ENCODE measurements at places on chromosomes 2 and 18.

GRCh38 chr18:61637905-61638595, 254.8 kb downstream of the RNF152 start:
- no peak for ATAC-seq

DNA sequence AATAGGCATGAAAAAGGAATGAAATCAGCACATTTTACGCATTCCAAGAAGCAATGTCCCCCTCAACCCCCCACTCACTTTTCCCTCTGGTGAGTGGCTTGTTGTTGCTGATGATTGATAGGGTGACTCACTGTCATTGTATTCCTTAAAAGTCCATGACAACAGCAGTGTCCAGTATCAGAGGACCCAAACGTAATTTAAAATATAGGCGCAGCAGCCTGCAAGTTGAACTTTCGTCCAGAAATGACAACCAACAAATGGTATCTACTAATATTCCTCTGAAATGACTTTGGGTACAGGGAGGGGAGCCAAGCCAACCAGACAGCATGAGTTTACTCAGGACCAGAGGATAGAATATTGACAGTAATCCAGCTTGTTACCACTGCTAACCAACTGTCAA, 182.9 kb upstream of the SIX3 start:
- ATAC-seq, result no peak

GRCh38 chr2:20992201-20992711, 51.6 kb downstream of the APOB start:
- ATAC-seq, result no peak

GRCh38 chr2:6824962-6825361, 40.7 kb downstream of the CMPK2 start:
- ATAC-seq, result no peak

DNA sequence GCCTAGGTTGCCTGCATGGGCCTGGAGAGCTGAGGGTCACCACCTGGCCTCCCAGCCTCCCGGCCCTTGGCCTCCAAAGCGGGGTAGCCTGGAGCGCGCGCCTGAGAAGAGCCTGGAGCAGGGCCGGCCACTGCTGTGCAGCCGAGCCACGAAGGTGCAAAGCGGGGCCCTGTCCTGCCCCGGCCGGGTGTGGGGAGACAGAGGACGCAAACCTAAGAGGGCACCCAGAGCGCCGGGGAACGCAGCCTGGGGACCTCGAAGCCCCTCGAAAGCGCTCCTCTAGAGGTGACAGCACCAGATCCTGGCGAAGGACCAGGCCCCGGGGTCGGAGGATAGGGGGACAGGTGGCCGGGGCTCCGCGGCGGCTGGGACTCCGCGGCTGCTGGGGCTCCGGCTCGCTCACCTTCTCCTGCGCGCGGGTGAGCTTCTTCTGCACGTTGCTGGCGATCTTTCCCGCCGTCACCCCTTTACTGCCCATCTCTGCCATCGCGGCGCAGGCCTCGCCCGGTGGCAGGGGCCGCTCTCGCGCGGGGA, 430 bp downstream of the BIN1 start:
- ATAC-seq, result peak; percentile 34

DNA sequence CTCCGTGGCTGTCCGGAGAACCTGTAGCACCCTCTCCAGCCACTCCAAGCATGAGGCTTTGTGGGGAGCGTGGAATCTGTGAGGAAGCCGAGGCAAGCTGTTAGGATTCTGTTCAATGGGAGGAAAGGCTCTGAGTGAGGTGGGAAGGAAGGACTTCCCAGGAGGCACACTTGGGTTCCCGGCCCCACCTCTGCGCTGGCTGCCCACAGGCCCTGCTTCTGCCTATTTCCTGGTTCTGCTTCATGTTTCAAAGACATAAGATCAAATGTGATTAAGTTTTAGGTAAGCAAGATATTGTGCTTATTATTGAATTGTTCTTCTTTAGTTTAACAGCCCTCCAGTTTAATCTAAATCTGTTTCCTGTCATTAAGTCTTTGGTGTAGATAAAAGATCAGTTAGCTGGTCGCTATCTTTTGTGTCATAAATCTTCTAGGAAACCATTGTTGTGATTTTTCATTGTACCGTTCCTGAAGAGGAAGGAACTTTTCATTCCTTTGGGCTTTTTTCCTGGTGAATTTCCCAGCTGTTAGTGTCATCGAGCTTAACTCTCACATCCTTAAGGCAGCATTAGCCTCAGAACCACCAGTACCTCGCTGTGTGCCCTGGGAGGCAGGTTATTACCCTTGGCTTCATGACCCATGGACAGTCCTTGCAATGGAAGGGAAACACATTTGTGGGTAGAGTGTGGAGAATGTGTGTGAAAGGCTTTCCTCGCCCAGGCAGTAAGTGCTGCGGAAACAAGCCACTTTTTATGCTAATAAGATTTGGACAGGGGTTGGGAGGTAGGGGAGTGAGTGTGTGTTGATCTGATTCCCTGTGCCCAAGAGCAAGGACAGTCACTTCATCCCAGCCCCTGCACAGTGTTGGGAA, 61.9 kb upstream of the ALPP start:
- no peak for ATAC-seq

- no peak for ATAC-seq
Measured at GRCh38 chr2:161335626-161336025, 27.4 kb downstream of the PSMD14 start.

DNA sequence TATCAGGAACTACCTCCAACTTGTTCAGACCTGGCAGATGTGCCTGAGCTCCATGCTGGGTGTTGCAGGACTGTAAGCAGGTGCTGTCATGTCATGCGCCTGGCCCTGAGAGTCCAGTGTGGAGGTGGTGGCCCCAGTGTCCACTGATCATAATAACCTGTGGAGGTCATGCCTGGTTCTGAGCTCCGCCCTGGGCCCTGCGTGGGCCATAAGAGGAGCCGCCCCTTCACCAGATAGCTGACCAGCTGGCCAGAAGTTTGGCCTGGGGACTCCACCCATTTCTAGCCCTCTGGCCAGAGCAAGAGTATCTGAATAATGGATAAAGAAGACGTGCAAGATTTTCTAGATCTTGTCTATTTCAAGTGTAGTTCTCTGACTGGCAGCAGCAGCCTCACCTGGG, 72.4 kb downstream of the CTIF start:
- no peak for ATAC-seq

DNA sequence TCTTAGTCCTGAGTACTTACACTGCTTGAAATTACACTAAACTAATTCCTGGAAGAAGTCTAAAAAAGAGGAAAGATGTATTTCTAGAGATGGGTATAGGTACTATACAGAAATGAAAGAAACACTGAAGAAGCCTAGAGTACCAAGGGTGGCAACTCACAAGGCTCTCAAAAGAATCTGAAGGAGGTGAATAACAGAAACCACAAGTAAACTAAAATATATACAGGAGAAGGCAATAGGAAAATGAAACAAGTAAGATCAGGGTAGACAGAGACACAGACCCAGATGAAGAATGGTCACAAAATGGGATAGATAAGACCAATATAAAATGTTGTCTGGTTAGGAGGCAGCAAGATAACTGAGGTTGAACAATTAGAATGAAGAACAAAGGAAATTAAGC, 59.9 kb downstream of the USP37 start:
- no peak for ATAC-seq

- ATAC-seq, result no peak
Measured at GRCh38 chr2:70381235-70381634, 79.4 kb upstream of the FAM136A start.

DNA sequence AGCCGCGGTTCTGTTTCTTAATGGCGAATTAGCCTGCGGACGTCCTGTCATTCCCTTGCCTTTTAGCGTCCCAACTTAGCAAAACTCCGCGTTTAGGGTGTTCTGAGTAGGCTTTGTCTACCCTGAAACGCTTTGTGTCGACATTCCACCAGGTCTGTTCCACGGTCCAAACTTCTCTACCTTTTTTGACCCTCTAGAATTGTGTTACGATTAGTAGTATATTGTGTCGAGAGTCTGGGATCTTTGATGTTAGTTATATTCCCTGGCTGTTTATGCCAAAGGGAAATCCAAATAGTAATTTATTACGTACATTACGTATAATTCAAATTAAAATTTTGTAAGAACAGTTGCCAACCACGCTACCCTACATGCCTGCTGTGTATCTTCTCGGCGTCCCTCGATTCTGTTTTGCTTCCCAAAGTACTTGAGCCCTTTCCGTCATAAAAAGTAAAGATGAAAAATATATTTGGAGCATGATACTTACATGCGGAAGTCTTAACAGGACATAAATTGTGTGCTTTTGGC, 495 bp upstream of the TTC32 start:
- no peak for ATAC-seq

GRCh38 chr2:156305121-156305520, 27.4 kb downstream of the NR4A2 start:
- ATAC-seq, result no peak

DNA sequence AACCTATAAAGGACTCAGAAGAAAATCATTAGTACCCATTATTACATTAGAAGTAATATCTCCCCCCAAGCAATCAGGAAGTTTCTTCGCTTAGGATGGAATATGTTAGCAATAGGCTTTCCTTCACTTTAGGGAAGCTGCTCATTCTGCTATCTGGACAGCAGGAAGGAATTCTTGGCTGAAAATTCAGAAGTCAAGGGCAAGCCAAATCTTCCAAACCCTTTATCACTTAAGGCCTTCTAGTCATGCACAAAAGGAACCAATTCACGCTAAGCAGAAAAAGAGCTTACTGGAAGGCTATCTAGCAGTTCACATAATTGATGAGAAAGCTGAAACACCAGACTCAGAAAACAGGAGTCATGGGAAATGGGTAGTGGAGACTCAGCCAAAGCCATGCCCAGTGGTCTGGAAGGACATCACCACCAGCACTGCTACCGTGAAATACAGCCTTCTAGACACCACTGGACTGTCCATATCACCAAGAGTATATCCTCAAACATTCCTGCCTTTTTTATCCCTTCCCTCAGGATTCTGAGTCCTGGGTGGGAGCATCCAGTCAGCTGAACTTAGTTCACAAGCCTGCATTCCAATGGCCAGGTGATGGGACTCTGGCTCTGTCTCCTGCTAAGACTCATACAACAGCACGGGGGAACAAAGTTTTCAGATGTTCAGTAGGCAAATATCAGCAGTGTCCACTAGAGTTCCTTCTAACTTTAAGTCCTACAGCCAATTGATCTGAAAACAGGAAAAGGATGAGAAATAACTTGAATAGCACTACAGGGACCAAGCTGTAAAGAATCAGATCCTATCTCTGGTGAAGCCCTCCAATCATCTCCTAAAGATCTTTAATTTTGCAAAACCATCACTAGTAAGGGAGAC, 14.8 kb upstream of the ADAM17 start:
- ATAC-seq, result no peak

DNA sequence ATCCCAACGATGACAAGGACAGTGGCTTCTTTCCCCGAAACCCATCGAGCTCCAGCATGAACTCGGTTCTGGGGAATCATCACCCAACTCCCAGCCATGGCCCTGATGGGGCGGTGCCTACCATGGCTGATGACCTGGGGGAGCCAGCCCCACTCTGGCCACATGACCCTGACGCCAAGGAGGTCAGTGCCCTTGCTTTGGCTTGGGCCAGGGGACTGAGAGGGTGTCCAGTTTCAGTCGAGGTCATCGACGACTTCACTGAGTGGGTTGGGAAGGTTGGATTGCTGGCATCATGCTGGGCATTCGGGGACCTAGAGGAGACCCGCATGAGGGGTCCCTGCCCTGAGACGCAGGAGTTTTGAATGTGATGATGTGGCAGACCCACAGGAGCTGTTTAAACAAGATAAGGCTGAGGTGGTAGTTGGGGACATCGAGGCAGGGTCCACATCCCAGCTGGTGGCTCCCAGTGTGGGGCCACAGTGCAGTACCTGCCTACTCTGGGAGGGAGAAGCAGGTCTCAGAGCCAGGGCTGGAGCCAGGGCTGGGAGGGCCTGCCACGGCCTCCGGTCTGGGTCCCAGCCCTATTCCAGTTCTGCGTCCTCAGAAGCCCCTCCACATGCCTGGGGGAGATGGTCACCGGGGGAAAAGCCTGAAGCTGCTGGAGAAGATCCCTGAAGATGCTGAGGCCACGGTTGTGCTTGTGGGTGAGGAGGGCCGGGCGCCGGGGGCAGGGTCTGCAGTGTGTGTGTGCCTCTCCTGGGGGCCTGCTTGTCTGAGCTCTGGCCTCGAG, 6.0 kb downstream of the SLC4A3 start:
- ATAC-seq, result no peak

DNA sequence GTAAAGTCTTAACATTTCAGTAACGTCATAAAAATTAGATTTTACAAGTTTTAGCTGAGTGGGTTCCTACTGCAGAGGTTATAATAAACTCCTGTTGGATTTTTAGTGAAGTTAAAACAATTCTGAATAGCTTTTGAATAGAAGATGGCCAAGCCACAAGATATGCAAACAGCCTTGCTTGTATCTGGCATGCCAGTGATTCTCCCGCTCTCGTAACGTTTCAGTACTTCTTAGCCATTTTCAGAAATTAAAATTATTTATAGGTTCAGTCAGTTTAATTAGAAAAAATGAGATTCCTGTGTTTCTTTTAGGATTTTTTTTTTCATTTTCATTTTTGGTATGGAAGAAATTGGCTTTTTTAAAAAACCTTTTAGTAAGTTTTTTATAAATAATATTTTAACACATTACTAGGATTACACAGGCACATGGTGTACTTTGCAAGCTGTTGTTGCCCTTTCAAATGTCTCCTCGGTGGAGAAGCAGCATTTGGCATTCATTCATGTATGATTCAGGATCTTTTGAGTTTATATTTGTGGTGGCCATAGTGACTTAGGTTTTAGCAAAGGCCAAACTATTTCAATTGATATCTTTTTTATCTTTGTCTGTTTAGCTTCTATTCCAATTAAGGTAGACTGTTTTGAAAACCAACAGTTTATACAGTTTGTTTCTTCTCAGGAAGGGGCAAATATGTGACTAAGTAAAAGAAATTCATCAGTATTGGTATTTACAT, 30.6 kb upstream of the RND3 start:
- no peak for ATAC-seq

DNA sequence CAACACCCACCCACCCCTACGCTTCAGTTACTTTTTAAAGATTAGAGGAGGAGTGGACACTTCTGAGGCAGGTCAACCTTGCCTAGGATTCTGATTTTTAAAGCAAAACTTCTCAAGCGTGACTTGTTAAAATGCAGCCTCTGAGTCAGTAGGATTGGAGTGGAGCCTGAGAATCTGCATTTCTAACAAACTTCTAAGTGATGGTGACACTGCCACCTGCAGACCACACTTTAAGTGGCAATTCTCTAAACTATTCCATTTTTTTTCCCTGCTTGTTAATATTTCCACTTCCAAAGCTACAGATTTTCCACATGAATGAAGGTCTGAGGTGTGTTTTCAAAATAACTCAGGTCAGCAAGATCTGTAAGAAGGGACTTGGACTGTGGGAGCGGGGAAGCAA, 171.1 kb upstream of the CCDC150 start:
- no peak for ATAC-seq

- ATAC-seq, result no peak
Measured at GRCh38 chr2:85713836-85714235, 19.7 kb downstream of the GNLY start.
